ENCODE measurements at places on chromosomes 6 and 20.

DNA sequence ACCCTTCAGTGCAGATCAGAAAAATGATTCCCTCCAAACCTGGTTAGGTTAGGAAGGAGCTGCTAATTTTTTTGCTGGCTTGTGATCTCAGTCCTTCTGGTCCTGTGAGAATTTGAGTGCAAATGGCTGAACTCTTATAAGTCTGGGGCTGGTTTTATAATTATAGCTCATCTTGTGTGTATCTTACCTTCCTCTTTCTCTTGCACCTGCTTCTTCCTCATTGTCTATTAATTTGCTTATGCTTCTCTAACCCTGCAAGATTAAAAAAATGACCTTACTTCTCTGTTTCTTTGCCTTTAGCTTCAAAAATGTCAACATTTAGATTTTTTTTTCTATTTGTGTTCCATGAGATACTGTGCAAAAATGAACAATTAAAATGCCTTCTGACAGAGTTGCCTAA, 576.2 kb downstream of the DHX35 start:
- no peak for DNase-seq

GRCh38 chr6:11575408-11576033, 38.0 kb downstream of the TMEM170B start:
- DNase-seq: no peak

DNA sequence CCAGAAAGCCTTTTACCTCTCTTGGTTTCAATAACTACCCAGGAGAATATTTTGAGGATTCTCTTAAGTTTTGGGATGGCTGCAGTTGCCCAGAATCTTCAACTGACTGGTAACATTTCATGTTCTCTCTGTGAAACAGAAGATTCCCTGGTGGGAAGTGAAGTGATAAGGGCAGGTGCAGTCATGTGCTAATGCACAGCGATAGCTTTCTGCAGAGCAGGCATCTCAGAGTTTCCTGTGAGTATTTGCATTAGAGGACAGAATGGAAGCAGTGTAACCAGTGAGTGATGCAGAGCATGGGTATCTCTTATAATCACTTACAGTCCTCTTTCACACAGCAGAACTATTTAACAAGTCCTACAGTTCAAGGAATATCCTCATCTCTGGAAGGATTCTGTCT, 76.1 kb downstream of the HCRTR2 start:
- DNase-seq: no peak

GRCh38 chr20:31740208-31740607, 1.1 kb downstream of the TPX2 start:
- no peak for DNase-seq

- DNase-seq: no peak
Measured at GRCh38 chr6:2216794-2217383, 28.5 kb downstream of the GMDS start.

- DNase-seq: no peak
Measured at GRCh38 chr20:33008336-33009213, 1.1 kb downstream of the BPIFB2 start.

- DNase-seq: no peak
Measured at GRCh38 chr20:1083431-1084080, 34.8 kb upstream of the PSMF1 start.

- DNase-seq: no peak
Measured at GRCh38 chr6:155561966-155562364, 106.3 kb upstream of the NOX3 start.

GRCh38 chr6:41201764-41202173, 820 bp upstream of the TREML2 start:
- DNase-seq: no peak

DNA sequence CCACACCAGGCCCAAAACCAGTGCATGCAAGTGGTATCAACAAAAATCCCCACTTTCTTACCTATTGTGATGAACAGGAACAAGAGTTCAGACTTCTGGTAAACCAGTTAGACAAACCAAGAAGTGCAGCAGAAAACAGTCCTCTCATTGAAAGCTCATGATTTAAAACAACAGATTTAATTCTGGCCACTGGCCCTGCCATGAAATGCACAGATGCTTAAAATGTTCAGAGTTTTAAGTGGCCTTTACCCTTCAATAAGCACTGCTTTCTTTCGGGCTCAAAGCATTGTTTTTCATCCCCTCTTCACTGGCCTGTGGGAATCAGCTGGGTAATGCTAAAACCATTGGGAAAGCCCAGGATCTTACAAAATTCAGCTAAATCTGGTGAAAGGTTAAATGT, 102.4 kb upstream of the ISM1 start:
- no peak for DNase-seq

GRCh38 chr6:15444081-15444731, 198.3 kb downstream of the JARID2 start:
- DNase-seq: peak; percentile 23

DNA sequence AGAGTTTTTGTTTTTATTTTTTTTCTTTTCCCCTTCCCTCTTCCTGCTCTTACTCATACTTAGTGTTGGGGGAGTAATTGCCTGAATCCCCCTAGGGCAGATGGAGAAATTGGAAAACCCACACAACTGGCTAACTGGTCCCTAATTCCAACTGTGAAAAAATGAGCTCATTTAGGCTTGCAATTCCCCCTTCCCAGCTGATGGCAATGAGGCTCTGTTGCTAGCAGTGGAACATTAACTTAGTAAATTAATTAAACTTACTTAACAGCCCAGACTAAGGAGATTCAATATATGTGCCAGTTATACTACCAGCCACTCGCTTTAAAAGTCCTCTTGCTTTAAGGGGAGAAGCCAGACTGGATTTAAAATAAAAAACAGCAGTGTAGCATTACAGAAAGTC, 76.6 kb downstream of the PKHD1 start:
- no peak for DNase-seq

GRCh38 chr6:111150577-111150976, 63.3 kb downstream of the SLC16A10 start:
- DNase-seq: no peak

DNA sequence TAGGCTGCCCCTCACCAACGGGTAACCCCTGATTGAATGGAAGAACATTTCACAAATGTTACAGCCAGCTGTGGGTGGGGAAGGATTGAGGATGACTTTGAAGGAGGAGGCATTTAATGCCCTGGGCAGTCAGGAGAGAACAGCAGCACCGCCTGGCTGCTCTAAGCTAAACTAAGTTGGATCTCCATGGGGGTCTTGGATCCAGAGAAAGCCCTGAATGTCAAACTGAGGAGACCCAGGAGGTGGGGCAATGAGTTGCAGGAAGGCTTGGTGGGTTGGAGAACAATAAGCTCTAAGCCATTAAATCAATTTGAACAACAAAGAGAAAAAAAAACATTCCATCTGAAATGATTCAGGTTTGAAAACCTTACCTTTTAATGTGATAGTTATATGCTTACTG, 35.4 kb downstream of the TMX4 start:
- no peak for DNase-seq

- DNase-seq: no peak
Measured at GRCh38 chr6:153790048-153790447, 249.0 kb upstream of the OPRM1 start.

GRCh38 chr6:37483917-37484785, 15.5 kb downstream of the CCDC167 start:
- DNase-seq: peak; percentile 66

DNA sequence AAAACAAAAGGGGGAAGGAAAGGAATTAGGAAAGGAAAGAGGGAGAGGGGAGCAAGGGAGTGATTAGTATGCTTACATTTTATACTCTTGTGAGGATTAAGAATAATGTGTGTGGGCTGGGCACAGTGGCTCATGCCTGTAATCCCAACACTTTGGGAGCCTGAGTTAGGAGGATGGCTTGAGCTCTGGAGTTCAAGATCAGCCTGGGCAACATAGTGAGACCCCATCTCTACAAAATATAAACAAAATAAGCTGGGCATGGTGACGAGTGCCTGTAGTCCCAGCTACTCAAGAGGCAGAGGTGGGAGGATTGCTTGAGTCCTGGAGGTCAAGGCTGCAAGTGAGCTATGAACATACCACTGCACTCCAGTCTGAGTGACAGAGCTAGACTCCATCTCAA, 47.0 kb downstream of the SHLD1 start:
- DNase-seq: no peak

DNA sequence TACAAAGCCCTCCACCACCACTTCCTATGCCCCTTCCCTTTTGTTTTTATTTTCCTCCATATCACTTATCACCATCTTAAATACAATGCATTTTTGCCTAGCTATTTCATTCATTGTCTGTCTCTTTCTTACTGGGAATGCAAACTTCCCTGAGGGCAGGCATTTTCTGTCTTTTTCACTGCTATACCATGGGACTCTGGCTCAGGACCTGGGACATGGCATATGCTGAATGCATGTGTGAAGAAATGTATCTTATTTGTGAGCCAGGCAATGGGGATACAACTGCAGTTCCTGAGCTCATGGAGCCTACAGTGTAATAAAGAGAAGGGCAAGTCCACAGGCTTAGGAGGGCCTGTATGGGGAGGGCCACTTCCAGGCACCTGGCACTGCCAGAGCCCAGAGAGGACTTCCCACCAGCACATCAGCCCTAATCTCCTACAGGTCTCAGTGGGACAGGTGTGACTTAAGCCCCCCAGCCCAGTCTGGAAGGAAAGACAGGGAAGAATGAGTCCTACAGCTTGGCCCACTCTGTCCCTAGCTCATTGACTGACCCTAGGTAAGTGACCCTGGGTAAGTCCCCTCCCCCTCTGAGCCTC, 43.2 kb downstream of the TFEB start:
- DNase-seq: no peak

GRCh38 chr6:101458336-101458735, 64.8 kb downstream of the GRIK2 start:
- DNase-seq: no peak

GRCh38 chr20:39789411-39789810, 827.3 kb downstream of the DHX35 start:
- DNase-seq: no peak

- DNase-seq: no peak
Measured at GRCh38 chr20:62961310-62961783, 8.8 kb downstream of the SLC17A9 start.

GRCh38 chr6:141077355-141078333, 1055.1 kb upstream of the GJE1 start:
- DNase-seq: no peak

- DNase-seq: no peak
Measured at GRCh38 chr6:15709651-15710269, 46.9 kb upstream of the DTNBP1 start.

DNA sequence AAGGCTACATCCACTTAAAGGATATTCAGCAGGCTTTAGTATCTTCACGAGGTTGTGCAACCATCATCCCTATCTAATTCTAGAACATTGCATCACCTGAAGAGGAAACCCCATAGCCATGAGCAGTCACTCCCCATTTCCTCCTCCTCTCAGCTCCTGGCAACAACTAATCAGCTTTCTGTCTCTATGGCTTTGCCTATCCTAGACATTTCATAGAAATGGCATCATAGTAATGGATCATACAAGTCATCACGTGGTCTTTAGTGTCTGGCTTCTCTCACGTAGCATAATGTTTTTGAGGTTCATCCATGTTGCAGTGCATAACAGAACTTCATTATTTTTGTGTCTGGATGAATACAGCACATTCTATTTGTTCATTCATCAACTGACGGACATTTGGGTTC, 20.5 kb downstream of the SNAI1 start:
- no peak for DNase-seq

DNA sequence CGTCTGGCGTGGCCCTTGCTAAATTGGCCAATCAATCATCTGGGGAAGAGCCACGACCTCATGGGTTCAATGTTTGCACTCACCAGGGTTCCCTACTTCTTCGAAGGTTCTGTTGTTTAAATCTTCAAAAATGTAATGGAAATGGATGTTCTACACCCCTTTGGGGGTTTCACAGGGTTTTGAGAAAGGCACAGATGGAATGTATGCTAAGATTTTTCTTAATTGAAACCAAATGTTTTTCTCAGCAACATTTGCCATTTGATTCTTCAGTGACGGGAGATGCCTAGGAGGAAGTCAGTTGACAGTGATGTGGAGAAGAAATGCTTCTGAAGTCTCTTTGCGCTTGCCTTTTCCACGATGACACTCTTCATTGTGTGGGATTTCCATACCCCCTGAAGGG, 312.3 kb downstream of the ESR1 start:
- no peak for DNase-seq

- DNase-seq: no peak
Measured at GRCh38 chr6:136979206-136979605, 57.1 kb downstream of the SLC35D3 start.

- DNase-seq: no peak
Measured at GRCh38 chr6:37168163-37168758, 1.7 kb upstream of the PIM1 start.

DNA sequence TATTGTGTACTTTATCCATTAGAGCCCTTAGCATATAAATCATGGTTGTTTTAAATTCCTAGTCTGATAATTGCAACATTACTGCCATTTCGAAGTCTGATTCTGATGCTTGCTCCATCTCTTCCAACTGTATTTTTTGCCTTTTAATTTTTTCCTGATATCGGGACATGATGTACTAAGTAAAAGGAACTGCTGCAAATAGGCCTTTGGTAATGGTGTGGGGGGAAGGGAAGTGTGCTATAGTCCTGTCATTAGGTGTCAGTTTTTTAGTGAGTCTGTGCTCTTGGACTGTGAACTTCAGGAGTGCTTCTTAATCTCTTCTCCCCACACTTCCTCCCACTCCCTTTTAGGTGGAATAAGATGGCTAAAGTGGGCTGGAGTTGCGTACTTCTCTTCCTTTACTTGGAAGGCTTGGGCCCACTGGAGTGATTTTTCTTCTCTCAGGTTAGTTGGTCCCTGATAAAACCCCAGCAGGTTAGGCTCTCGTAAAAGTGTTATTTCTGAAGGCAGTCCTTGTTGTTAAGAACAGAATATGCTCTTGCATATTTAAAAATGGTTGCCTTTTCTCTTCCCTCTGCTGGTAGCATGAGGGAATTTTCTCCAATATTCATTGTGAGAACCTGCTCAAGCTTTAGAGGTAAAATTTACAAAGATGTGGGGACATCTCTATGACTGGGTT, 18.1 kb downstream of the STXBP5 start:
- no peak for DNase-seq

- no peak for DNase-seq
Measured at GRCh38 chr20:33165416-33166055, 2.4 kb upstream of the BPIFA2 start.

- DNase-seq: no peak
Measured at GRCh38 chr20:53643031-53643832, 49.6 kb upstream of the ZNF217 start.

DNA sequence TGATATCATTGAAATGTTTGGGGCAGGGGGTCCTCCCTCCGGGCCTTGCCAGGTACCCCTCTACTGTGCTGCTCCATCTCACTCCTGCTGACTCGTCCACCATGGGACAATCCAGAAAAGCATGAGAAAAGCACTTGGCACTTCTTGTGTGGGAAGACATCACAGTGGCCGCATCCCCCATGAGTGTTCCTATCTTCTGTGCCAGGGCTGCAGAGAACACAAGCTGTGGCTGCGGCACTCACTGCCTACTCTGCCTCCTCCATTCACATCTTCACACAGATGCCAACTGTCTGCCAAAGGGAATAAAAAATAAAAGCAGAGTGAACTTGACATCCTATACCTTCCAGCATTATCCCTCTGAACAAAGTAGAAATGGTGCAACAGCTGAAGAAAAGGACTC, 117.4 kb upstream of the PROKR2 start:
- no peak for DNase-seq

- DNase-seq: no peak
Measured at GRCh38 chr6:11058406-11058805, 14.3 kb upstream of the ELOVL2 start.

All from NCI-H1092 (cell line).